HT-29 (cell line): ENCODE measurements at places on chromosomes 12 and 14. TPM values are rescaled to one million over a fixed set of nuclear protein-coding genes. Genes with fewer than 3 reads are reported as not detected.

DNA sequence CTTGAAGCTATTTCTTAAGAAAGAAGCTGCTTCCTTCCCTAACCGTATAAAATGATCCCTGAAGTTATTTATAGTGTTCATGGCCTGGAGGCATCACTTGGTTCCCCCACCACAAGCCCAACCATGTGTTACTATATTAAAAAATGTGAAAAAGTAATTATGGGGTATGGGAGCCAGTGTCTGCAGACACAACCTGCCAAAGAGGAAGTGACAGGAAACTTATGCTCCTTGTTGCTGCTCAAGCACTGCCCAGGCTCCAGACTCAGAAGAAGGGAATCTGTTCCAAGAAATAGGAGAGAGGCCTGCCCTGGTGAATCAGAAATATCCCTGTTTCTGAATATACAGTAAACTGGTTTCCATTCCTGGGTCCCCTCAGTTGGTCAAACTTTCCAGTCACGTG is 217.2 kb upstream of the BMP4 start:
- DNase-seq, result no peak

- no peak for DNase-seq
These were observed 1.9 kb downstream of the TMEM253 start for GRCh38 chr14:21102521-21103410.

DNA sequence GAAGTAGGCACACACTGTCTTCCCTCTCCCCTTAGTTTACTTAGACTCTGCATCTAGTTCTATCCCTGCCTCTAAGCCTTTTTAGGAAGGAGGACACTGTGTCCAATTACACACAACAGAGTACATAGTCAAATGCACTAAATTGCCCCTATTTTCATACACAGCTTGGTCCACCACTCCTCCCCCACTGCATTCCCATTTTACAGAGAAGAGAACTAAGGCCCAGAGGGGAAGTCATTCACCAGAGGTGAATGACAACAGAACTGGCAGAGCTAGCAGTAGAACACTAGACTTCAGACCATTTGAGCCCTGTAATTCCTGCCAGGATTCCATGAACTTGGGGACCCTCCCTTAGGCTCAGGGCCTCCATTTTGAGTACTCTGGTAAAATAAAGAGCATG is 1.1 kb upstream of the JPH4 start:
- DNase-seq, result no peak

DNA sequence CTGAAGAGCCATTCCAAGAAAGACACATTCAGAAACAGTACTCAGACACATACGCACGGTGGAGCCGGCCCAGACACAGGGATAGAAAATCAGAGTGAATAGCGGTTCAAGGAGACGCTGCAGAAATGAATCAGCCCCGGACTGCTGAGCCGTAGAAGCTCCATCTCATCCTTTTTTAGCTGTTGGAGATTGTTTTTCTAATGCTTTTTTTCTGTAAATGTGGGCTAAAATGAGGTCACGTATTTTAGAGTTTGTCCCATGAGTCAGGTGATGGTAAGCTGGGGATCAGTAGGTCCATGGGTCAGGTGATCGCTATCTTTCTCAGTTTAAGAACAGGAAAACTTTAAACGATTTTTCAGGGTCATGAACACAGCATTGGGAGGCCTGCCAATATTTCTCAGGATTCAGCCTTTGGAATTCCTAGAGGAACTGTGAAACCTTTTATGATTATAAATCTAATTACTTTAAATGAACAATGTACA is 202.4 kb downstream of the ITPR2 start:
- no peak for DNase-seq

- DNase-seq, result no peak
These were observed 28.2 kb downstream of the GTF2A1 start for GRCh38 chr14:81192594-81192993.

The ADAMTS20 gene
- total RNA-seq, result not detected in 2 replicates
